ENCODE measurements at places on chromosomes 2 and 18. TPM values are rescaled to one million over a fixed set of nuclear protein-coding genes. Genes with fewer than 3 reads are reported as not detected.

ASPRV1 gene
- total RNA-seq, result 0.95 TPM

GRCh38 chr2:111178296-111178695 lies 57.6 kb downstream of the BCL2L11 start:
- no peak for DNase-seq

MTA3 gene
- 65.9 TPM for total RNA-seq

GRCh38 chr2:80874374-80874773 lies 569.8 kb upstream of the LRRTM1 start:
- no peak for DNase-seq

GRCh38 chr18:53629337-53629736 lies 595.1 kb downstream of the MBD2 start:
- no peak for DNase-seq

GRCh38 chr18:21117409-21118131 lies 6.0 kb upstream of the ROCK1 start:
- no peak for DNase-seq

SPDYA gene
- 1.8 TPM for total RNA-seq

GRCh38 chr2:191050640-191050987 lies 36.6 kb upstream of the STAT1 start:
- DNase-seq, result no peak

DNA sequence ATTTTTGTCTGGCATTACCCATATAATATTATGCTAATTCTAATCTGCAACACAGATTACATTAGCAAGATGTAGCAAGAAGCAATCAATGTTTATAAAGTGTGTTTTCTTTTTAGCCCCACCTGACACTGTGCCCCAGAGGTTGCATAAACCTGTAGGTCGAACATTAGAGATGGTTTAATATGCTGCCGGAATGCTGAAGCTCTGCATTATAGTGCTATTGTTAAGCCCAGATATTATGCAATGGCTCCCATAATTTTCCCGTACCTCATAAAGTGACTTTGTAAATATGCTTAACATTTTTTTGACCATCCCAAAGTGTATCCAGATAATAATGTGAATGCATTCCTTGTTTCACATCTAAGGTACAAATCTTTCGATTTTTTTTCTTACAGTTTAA lies 109.3 kb upstream of the MAP4K3 start:
- no peak for DNase-seq

ALK gene
- total RNA-seq, result not detected

REG3A gene
- not detected for total RNA-seq

GRCh38 chr2:139165601-139166000 lies 385.4 kb upstream of the NXPH2 start:
- DNase-seq, result no peak

All from transverse colon (tissue), 4 donors.